ENCODE measurements at places on chromosomes 1 and 21. TPM values are rescaled to one million over a fixed set of nuclear protein-coding genes. Genes with fewer than 3 reads are reported as not detected.

TRIM17 gene
- polyA plus RNA-seq = not detected

HCN3 gene
- polyA plus RNA-seq = 2.3 TPM

OR2T33 gene
- polyA plus RNA-seq = not detected

OLIG2 gene
- not detected for polyA plus RNA-seq

PLXNA2 gene
- polyA plus RNA-seq = 0.15 TPM

ELAPOR1 gene
- polyA plus RNA-seq = 1.0 TPM

MPZ gene
- not detected for polyA plus RNA-seq

PDIK1L gene
- polyA plus RNA-seq = 3.7 TPM

PUM1 gene
- polyA plus RNA-seq = 88.0 TPM

ANKRD35 gene
- polyA plus RNA-seq = not detected

PATJ gene
- 17.4 TPM for polyA plus RNA-seq

DCAF6 gene
- polyA plus RNA-seq = 11.9 TPM

C1orf141 gene
- polyA plus RNA-seq = not detected

WLS gene
- polyA plus RNA-seq = not detected

SH2D2A gene
- polyA plus RNA-seq = 2.1 TPM

SPATA1 gene
- 0.15 TPM for polyA plus RNA-seq

ACTL8 gene
- not detected for polyA plus RNA-seq

MECR gene
- polyA plus RNA-seq = 20.5 TPM

GUCA2A gene
- polyA plus RNA-seq = not detected

TSPAN1 gene
- not detected for polyA plus RNA-seq

C1orf87 gene
- not detected for polyA plus RNA-seq

CRNN gene
- not detected for polyA plus RNA-seq

FCRL2 gene
- polyA plus RNA-seq = 52.3 TPM

GSTM4 gene
- 22.3 TPM for polyA plus RNA-seq

CNR2 gene
- polyA plus RNA-seq = 52.1 TPM

PRELP gene
- polyA plus RNA-seq = not detected

IPO13 gene
- polyA plus RNA-seq = 14.9 TPM

CNKSR1 gene
- 2.2 TPM for polyA plus RNA-seq

TIE1 gene
- not detected for polyA plus RNA-seq

All from IgD-negative memory B cell (primary cell).